ENCODE measurements at places on chromosomes 12 and 14.
A peak's percentile ranks its signal among the peaks of the same experiment; 100 is the strongest.

- DNase-seq, result no peak
Observed at GRCh38 chr14:80607430-80608190, 333.9 kb downstream of the CEP128 start.

- DNase-seq, result no peak
Observed at GRCh38 chr14:30204431-30204980, 276.9 kb upstream of the PRKD1 start.

- DNase-seq, result no peak
Observed at GRCh38 chr12:50690925-50691324, 73.0 kb upstream of the ATF1 start.

- no peak for DNase-seq
Observed at GRCh38 chr14:94052662-94053061, 26.5 kb downstream of the OTUB2 start.

- peak; percentile 49 for DNase-seq
Observed at GRCh38 chr12:31897781-31898503, 61.3 kb upstream of the RESF1 start.

DNA sequence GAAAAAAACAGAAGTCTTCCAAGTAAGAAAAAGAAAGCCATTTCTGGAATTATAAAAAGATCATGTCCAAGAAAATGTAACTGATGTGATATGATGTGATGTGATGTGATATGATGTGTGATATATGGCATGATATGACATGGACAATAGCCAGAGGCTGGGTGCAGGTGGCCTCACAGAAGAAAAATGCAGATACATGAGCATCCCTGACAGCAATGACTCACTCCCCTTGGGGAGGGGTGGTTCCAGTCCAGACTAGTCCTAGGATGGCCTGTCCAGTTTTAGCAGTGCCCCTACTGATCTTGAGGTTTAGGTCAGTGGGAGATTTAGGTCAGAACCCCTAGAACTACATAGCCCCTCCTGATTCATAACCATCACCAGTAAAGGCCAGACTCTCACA is 3.5 kb upstream of the RHOJ start:
- DNase-seq, result no peak

DNA sequence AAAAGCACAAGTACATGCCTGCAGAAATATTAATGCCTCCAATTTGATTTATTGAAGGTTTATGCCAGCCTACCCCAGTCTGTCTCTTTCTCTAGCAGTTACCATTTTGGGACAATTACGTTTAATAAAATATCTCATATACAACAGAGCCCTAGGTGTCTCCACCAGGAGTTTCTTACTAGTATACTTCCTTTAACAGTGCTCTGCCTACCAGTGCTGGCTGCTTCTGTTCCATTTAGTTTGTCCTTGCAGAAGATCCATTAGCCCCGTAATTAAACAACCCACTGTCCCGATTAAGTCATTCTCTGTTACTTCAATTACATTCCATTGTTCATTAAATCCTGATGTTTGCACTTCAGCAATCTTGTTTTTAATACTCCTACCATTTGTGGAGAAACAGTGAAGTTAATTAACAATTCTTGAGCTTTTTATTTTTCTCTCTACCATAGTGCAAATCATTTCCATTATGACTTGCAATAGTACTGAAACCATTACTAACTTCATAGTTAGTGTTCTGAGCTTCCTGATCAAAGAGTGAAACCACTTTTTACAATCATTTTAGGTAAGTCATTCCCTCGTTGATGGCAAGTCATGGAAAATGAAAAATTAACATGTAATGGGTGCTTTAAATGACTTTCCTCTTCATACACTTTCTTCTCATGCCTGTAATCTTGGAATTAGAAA is 121.1 kb downstream of the PLXNC1 start:
- DNase-seq, result no peak

GRCh38 chr14:39876916-39877315 is 444.7 kb upstream of the FBXO33 start:
- DNase-seq, result no peak

GRCh38 chr12:9387450-9387849 is 179.3 kb upstream of the PZP start:
- DNase-seq, result no peak

DNA sequence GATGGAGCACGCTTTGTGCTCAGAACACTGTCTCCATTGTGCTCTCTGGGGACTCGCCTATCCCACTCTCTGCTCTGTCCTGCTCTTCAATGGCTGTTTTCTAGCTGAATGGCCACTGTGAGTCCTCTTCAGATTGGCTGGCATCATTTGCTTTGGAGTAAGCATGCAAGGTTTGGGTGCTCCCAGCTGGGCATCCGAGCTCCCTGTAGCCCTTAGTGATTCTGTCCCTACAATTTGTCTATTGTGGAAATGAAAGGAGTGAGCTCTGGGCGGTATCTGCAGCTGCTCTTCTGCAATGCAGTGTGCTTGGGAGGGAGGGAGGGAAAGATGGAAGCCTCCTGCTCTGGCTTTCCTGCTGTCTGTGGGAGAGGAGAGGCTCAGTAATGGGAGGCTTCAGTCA is 84.8 kb downstream of the SMOC1 start:
- DNase-seq, result no peak

DNA sequence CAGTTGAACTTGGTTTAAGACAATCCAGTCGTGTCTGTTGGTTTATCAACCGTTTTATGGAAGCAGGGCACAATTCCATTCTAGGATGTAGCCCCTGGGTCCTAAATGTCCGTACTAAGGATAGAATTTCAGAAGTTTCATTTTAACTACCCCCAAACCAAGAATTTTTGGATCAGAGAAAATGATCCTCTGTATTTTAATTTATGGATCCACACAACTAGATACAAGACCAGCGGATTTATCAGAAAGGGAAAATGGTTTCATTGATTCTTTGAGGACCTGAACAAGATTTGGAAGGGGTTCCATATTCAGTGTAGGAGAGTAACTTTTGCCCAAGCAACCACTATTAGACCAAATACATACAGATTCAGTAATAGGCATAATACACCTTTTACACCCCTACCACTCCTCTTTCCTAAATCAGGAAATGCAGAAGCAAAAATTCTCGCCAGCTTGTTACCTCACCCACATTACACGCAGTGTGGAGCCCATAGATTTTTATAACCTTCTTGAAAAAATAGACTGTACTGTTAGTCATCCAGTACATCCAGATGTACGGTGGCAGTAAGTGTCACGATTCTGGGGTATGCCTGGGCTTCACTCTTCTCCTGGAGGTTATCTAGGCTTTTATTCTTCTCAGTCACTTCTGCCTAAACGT is 1.4 kb upstream of the FBXL14 start:
- peak; percentile 63 for DNase-seq

GRCh38 chr14:101622251-101623076 is 61.2 kb downstream of the DIO3 start:
- no peak for DNase-seq

GRCh38 chr14:105783707-105784106 is 257.3 kb downstream of the TMEM121 start:
- DNase-seq, result no peak

- DNase-seq, result no peak
Observed at GRCh38 chr14:105060751-105061427, 4.3 kb downstream of the GPR132 start.

GRCh38 chr12:50641566-50641965 is 122.3 kb upstream of the ATF1 start:
- no peak for DNase-seq

GRCh38 chr12:102480406-102480805 is at the start of gene IGF1:
IGF1 (minus strand) TSS chr12:102480563; CDS start chr12:102480381, 182 bp downstream.
- DNase-seq, result no peak

DNA sequence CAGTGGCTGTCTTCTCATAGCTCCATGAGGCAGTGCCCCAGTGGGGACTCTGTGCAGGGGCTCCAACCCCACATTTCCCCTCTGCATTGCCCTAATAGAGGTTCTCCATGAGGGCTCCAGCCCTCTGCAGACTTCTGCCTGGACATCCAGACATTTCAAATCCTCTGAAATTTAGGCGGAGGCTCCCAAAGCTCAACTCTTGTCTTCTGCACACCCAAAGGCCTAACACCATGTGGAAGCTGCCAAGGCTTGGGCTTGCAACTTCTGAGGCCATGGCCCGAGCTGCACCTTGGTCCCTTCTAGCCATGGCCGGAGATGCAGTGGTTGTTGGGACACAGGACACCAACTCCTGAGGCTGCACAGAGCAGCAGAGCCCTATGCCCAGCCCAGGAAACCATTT is 20.5 kb upstream of the PPP2R5C start:
- DNase-seq, result no peak

- DNase-seq, result no peak
Observed at GRCh38 chr14:77865455-77865854, 65.5 kb downstream of the ADCK1 start.

- DNase-seq, result no peak
Observed at GRCh38 chr12:124428792-124429281, 133.9 kb downstream of the RFLNA start.

DNA sequence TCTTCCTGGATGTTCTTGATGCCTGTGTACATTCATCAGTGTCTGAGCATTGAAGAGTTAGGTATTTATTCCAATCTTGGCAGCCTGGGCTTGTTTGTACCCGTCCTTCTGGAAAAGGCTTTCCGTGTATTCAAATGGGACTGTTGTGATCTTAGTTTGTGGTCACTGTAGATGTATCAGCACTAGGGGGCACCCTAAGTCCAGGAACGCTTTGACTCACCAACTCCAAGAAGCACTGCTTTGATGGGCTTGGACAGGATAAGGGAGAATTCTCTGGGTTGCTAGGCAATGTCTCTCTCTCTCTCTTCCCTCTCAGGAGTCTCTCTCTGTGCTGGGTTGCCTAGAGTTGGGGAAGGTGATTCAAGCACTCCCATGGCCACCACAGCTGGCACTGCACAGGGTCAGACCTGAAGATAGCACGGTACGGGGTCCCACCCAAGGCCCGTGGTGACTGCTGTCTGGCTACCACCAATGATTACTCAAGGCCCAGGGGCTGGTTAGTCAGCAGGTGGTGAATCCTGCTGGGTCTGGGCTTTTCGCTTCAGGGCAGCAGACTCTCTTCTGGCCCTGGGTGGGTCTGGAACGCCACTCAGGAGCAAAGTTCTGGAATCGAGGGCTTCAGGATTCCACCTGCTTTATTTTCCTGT is 211.1 kb upstream of the RGS6 start:
- peak; percentile 21 for DNase-seq

Measured in LoVo (cell line).